Stimulated activated CD4-positive, alpha-beta T cell treated with anti-CD3 and anti-CD28 coated beads, Interleukin-15, amount 100 ng/mL, for 48 hours (primary cell): ENCODE measurements at places on chromosomes 16 and 17.

GRCh38 chr16:81698310-81698641 is 80.8 kb upstream of the PLCG2 start:
- no peak for DNase-seq

- no peak for DNase-seq
These were observed 4.0 kb downstream of the SLC35B1 start for GRCh38 chr17:49703557-49704277.

GRCh38 chr16:54051821-54052220 is 234.8 kb downstream of the IRX3 start:
- no peak for DNase-seq

DNA sequence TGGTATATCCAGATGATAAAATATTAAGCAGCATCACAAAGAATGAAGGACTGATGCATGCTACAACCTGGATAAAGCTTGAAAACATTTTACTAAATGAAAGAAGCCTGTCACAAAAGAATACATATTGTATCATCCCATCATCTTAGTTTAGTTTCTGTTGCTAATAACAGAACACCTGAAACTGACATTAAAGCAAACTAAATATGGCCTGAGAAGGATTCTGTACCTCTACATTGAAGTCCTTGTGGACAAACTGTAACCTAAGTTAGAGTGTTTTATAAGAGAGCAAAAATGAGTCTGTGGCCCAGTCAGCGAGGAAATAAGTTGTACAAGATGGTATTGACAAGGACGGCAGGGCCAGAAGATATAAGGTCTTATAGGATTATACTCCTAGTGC is 261.0 kb upstream of the CPHXL start:
- DNase-seq: no peak

DNA sequence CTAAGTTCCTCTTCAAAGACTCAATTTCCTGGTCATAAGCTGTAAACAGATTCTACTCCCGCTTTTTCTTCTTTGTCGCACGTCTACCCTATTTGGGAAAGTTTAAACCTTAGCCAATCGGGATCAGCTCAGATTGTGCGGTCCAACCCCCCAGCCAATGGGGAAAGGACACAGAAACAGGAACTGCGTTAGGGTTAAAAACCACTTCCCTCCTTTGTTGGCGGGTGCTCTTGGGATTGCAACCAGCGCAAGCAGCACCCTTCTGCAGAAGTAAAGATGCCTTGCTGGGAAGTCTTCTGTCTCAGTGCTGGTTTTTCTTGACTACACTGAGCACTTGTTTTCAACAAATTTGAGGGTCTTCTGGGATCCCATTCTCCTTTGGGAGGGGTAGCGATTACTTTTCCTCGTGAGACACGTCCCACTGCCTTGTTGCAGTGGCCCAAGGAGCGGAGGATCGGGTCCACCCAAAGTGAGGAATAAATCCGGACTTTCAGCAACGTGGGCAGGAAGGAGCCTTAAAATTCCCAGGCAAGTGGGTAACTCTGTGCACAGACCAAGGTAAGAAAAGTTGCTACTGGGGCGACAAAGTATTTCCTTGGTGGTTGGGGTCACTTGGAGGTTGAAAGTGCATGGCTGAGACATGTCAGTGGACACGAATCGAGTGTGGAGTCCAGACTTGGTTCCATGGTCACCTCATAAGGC is 1.0 kb upstream of the YPEL3 start:
- DNase-seq: no peak

DNA sequence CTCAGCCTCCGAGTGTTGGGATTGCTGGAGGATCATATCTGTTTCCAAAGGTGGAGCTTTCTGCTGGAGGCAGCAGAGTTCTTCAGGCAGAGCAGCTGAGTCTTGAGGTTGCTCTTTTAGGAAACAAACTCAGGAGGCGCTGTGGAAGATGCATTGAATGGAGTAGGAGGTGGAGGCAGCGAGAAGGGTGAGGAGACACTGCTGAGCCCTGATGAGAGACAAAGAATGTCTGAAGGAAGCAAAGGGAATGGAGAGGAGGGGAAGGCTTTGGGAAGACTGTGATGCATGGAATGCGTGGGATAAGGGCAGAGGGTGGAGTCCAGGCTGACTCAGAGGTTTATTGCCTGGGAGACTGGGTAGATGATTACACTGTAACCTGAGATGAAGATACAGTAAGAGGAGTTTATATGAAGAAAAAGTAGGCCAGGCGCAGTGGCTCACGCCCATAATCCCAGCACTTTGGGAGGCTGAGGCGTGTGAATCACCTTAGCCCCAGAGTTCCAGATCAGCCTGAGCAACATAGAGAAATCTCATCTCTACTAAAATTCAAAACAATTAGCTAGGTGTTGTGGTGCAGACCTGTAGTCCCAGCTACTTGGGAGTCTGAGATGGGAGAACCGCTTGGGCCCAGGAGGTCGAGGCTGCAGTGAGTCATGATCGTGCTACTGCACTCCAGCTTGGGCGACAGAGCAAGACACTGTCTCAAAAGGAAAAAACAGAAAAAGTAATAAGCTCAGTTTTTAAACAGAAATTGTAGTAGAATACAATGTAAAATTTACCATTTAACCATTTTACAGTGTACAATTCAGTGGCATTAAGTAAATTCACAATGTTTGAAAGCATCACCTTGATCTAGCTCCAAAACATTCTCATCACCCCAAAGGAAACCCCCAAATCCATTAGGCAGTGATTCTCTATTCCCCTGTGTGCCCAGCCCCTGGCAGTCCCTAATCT is 17.8 kb upstream of the TMEM219 start:
- no peak for DNase-seq
